Midbrain (tissue), 1 donor: ENCODE measurements at places on chromosomes 1 and 21.

DNA sequence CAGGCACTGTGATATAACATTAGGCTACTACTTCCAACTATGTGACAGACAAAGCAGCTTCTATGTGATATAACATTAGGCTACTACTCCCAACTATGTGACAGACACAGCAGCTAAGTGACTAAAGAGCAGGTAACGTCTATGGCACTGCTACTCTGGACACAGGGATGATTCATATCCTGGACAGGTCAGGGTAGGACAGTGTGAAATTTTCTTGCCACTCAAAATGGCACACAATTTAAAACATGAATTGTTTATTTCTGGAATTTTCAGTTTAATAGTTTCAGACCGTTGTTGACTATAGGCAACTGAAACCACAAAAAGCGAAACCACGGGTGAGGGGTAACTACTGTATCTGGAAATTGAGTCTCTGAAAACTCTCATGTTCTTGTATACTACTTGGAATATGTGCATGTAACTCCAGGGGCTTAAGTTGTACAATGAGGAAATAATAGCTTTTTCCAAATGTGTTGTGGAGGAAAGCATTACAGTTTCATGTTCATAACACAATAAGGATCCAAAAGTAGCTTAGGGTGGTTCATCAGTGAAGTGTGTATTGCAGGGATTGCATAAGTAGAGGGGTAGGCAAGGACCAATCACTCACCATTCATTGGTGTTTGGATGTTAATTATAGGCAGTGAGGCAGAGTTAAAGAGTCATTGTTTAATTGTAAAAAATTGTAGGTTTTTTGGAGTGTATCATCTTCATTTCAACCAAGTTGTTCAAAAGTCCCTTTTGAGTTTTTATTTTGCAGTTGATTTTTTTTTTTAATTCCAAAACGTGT, 5.3 kb downstream of the DTL start:
- no peak for DNase-seq

DNA sequence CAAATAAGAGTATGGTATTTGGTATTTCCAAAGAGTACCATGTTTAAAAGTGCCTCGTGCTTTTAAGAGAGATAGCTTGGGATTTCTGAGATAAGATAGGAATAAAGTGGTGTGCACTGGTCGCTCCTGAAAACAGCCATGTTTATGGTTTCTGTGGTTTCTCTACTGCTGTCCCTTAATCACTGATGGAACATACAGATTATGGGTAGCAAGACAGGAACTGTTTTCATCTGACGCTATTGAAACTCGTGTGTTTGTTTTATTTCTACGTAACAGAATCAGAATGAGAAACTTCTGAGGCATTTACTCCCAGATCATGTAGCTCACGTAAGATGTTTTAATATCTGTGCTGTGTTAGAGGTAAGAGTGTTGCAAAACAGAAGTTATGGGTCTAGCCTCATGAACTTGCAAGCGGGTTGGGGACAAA, 126.0 kb downstream of the KIAA0319L start:
- no peak for DNase-seq

- no peak for DNase-seq
Measured at GRCh38 chr1:76725864-76726619, 141.2 kb upstream of the ST6GALNAC5 start.

DNA sequence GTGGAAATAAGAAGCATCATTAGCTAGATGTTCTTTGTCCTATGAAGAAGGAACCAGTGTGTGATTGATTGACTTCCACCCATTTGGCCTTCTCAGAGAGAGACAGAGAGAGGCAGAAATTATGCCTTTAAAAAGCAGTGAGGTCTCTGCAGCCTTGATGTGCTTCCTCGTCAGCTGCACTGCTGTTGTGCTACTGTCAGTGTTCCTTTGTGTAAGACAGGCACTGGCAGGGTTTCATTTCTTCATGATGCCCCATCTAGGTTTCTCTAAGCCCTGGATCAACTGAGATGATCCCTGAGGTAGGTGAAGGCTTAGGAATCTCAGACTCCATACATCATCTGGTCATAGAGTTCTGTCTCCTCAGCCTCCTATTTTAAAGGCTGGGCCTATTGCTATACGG, 34.9 kb downstream of the GPR3 start:
- peak; percentile 32 for DNase-seq

DNA sequence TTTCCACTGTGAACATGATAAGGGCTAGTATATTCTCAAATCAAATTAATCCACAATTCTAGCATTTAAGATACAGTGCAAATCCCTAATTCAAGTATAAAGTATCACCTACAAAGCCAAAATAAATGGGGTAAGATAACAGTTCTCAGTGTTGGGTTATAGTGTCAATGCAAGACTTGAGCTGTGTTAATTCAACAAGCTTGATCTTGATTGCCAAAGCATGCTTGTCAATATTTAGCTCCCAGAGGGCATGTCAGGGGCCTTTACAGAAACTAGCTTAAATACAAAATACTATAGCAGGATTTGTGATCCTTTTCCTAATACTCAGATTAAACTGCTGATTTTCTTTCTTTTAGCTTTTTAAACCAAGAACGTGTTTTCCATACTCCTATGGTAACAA, 541.3 kb downstream of the PTBP2 start:
- no peak for DNase-seq
